Stimulated activated CD4-positive, alpha-beta T cell treated with anti-CD3 and anti-CD28 coated beads, Interleukin-15, amount 100 ng/mL, for 48 hours (primary cell): ENCODE measurements at places on chromosomes 16 and 17.

GRCh38 chr16:7624871-7625766, 292.5 kb downstream of the RBFOX1 start:
- no peak for DNase-seq

GRCh38 chr16:10969615-10970014, 25.3 kb downstream of the CLEC16A start:
- DNase-seq: no peak

- DNase-seq: no peak
Observed at GRCh38 chr17:50090971-50091917, 3.9 kb upstream of the PDK2 start.

DNA sequence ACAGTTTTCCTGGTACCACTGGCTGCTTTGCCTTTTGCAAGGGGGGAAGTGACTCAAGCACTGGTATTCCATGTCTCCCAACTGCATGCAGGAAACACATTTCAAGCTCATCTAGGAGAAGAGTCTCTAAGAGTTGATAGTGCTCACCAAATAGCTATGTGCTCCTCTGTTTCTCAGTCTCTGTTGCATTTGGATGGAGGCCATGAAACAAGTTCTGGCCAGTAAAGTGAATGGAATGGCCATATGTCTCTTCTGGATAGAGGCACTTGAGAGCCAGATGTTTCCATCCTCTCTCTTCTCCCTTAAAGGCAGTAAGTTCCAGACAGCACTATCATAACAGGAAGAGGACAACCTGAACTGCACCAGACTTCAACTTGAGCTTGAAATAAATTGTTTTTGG, 60.6 kb downstream of the C16orf82 start:
- no peak for DNase-seq

DNA sequence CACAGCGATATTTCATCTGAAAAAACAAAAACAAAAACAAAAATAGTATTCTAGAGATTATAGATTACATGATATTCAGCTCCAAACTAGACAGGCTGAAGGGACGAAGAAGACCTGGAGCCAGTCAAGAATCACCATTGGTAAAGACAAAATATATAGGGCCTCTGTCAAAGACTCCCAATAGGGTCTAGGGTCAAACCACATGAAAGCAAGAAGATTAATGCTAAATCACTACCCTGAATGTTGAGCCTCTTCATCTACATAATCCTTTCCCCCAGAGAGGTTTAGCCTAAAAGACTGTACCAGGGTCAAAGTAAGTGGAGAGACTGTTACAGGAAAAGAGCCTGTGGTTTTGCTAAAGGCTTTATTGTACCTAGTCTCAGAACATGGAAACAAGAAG, 10.8 kb upstream of the NME1 start:
- DNase-seq: no peak

- DNase-seq: no peak
Observed at GRCh38 chr17:80030730-80031410, 4.8 kb downstream of the TBC1D16 start.

- no peak for DNase-seq
Observed at GRCh38 chr17:29020576-29020975, 14.7 kb upstream of the SEZ6 start.

DNA sequence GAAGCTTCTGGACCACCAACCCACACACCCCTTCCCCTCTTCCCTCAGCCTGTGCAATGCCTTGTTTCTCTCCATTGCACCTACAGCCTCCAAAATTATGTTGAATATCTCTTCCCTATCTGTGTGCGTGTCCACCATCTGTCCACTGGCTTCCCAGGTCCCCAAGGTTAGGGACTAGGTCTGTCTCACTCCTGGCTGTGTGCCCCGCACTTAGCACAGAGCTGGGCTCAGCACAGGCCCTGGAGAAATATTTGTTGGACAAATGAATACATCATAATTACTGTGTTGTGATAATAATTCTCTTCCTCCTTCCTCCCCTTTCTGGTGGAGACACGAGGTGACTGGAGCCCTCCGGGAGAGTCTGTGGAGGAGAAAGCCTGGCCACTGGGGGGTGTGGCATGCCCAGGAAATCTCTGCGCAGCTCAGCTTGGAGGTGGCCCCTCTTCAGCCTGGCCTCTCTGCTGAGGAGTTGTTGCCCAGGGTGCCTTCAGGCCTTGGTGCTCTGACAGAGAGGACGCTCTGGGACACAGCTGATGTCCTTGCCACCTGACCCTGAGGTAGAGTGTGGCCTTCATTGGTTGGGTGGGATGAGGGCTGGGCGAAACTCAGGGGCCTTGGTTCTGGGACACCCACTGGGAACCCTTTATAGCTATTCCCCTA, 3.3 kb upstream of the BRD7 start:
- DNase-seq: no peak

GRCh38 chr16:11297492-11298142, 16.5 kb upstream of the PRM1 start:
- peak; percentile 38 for DNase-seq

DNA sequence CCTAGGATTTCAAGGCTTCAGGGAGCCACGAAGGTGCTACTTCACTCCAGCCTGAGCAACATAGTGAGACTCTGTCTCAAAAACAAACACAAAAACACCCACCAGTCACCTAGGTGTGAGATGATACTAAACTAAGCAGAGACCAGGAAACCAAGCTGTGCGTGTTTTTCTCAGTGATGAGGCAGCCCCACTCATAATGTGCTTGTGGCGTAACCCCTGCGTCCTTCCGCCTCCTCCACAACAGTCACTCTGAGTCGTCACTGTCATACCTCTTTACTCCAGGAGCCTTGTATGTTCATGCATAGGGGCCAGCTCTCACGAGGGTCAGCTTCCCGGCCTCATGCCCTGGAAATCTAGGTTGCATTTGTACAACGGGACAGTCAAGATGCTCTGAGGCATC, 31.1 kb upstream of the SLC47A1 start:
- DNase-seq: peak; percentile 27

DNA sequence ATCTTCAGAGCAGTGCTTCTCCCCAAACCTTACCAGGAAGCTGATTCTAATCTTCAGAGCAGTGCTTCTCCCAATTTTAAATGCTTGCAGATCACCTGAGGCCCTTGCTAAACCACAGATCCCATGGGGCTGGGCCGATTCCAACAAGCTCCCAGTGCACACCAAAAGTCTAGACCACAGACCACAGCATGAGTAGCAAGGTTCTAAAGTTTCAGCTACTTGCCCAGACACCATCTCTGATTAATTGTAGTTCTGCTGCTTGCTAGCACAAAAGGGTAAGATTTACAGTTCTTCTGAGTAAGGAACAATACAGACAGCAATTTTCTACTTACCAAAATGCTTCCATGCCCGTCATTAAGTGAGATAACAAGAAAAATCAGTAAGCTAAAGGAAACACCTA, 12.2 kb downstream of the CLEC3A start:
- no peak for DNase-seq

GRCh38 chr16:67959536-67960329, 8.7 kb downstream of the SLC12A4 start:
- DNase-seq: no peak

DNA sequence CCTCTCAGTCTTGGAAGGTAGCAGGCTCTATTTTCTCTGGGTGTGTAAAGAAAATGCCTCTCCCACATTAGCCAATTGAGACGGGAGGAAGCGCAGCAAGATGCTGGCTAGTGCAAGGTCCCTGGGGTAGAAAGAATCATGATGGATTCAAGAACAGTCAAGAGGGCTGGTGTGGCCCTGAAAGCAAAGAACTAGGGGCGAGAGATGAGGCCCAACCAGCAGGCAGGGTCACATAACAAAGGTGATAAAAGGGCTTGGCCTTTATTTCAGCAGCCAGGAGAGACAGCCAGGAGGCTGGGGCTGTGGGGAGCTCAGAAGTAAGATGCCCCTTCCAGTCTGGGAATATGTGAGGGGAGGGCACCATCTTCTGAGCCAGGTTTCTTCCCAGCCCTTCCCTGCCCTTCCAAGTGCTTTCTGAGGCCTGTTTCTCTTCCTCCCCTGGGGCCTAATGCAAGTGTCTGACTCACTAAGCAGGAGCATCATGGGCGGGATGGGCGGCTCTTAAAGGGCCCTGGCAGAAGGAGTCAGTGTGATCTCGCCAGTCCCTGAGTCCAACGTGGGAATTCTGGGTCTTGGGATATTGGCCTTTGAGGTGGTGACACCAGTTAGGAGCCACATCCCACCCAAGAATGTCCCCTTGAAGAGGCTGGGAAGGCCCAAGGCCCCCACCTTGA, 3.9 kb upstream of the NLRC5 start:
- DNase-seq: no peak

DNA sequence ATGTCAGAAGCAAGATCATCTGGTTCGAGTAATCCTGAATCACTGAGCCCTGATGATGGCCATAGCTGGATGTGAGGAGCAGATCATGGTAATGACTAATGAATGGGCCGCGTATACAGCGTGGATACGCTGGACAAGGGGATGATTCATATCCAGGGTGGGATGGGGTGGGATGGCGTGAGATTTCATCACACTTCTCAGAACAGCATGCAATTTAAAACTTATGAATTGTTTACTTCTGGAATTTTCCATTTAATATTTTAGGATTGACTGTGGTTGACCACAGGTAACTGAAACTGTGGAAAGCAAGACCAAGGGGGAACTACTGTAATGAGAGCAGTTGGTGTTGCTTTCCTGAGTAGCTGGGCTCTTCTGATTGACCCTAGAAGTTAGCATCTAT, 225.5 kb downstream of the STX8 start:
- no peak for DNase-seq

- no peak for DNase-seq
Observed at GRCh38 chr16:46889942-46890300, 5.8 kb downstream of the GPT2 start.

DNA sequence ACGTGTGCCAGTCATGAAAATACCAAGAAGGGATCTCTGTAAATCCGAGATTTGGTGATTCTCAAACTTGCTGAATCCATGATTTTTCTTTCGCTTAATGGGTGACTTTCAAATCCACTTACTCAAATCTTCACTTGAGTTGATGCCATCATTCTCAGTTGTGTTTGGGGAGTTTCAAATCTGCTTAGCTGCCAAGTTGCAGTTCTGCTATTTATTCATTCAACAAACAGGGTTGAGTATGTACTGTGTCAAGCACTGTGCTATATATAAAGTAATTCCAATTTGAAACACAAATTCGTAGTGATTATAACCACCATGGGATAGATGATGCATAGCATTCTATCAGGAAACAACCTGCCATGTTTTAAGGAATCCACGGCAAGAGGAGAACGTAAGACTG, 394.3 kb downstream of the CDH13 start:
- no peak for DNase-seq

GRCh38 chr16:3004319-3004718, 8.4 kb upstream of the CLDN9 start:
- DNase-seq: no peak

DNA sequence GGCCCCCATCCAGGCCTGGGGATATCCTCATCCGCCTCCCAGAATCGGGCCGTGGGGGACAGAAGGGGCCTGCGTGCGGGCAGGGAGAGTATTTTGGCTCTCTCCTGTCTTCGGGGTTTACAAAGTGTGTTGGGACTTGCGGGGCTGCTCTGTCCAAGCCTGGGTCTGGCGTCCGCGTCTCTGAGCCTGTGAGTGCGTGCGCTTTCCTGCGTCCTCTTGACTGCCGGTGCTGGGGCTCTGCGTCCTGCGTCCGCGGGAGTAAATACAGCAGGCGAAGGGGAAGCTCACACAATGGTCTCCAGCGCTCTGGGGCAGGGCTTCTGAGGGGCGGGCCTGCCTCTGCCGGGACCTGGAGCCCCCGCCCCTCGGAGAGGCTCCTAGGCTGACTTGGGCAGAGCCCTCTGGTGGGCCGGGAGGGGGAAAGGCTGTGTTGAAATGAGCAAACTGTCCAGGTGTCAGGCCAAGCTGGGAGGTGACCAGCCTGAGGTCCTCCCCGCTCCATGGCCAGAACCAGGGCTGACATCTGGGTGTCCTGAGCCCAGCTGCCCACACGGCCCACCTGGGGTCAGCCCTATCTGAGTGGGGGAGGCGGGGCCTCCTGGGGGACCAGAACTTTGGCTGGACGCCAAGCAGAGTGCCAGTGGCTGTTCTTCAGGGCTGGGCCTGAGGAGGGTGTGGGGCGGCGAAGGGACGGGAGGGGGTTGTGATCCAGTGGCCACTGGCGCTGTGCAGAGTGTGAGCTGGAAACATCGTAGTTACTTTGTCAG, 233.6 kb downstream of the SEC14L1 start:
- peak; percentile 78 for DNase-seq

DNA sequence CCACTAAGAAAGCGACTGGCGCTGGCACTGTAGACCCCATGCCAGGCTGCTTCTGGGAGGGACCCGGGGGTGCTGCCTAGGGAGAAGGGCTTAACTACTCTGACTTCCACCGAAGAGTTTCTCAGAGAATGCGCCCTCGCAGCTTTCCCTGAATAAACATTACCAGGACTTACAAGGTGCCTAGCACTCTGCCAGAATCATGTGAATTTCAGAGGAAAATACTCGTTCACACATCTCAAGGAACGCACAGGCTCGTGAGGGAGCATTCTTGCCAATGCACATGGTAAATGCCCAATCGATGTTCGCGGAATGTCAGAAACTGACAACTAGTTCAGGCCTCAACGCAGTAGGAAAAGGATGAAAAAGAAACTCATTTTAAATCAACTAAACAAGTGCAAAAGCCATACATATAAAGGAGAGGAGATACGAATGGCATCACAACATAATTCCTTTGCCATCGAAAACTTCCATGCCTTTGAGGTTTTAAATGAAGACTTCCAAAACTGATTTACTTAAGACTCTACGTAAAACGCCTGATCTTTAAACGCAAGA, 999 bp downstream of the CMC2 start:
- no peak for DNase-seq

DNA sequence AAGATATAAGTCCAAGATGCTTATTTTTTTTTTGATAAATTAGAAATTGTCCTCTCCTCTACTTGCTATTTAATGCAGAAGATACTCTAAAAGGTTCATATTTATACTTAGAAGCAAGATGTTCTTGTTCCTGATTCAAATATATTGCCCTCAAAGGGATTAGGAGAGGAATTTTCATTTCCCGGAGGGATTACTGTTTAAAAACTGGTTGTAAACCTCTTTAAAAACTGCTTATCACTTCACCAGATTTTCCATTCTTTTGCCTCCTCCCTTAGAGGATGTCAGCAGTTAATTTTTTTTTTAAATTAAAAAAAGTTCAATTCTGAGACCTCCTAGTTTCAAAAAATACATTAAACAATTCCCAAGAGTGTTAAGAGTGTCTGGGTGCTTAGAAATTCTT, 2.8 kb downstream of the TENT4B start:
- DNase-seq: no peak

- DNase-seq: no peak
Observed at GRCh38 chr16:27597361-27597760, 47.4 kb downstream of the KATNIP start.

DNA sequence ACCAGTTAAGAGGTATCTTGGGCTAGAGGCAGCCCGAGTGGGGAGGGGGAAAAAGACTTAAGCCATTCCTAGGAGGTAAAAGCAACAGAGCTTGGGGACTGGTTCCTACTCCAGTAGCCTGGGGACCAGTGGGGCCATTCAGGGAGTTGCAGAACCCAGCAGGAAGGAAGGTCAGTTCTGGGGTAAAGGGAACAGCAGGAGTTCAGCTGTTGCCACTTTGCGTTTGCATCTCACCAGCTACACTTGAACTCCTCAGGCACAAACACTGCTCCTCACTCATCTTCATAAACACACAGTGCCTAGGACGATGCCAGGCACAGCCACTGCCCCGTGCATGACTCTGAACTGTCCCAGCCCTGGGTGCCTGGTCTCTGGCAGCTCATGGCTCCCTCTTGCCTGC, 4.0 kb downstream of the HAP1 start:
- no peak for DNase-seq
